ENCODE measurements at places on chromosomes 2 and 18.

DNA sequence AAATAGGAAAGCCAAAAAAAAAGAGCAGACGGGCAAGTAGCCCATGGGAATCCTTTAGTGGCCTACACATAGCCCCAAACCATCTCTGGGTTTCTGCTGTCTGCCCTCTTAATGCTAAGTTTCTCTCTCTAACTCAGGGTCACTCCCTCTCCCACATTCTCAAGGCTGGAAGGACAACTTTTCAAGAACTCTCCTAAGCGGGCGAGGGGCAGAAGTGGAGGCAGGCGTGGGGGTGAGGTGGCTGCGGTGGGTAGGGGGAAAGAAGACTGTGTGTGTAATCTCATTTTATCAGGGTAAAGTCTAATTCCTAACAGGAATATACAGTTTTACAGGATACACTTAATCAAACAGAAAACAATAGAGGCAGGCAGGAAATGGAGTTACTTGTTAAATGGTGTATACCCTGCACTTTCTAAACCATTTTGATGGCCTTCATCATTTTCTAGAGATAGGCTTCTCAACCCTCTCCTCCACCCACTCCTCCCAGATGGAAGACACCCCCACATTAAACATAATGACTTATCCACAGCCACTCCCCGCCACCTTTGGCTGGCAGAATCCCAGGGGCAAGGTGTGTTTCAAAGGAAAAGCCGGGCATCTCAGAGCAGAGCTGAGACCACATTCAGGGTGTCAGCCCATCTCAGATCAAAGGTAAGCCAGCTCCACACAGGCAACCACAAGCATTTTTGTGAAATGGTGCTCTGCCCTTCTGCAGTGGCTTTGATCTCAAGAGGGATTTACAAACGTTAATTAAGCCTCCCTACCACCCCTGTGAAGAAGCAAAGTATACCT is 6.8 kb downstream of the SMAD7 start:
- no peak for DNase-seq

GRCh38 chr18:65737471-65737955 is 13.3 kb upstream of the CDH7 start:
- no peak for DNase-seq

GRCh38 chr2:46246790-46247189 is 50.4 kb upstream of the EPAS1 start:
- no peak for DNase-seq

- DNase-seq: no peak
These were observed 65.2 kb downstream of the PLEKHM3 start for GRCh38 chr2:207960090-207960489.

- no peak for DNase-seq
These were observed 180.2 kb upstream of the KLHL29 start for GRCh38 chr2:23204685-23205242.

DNA sequence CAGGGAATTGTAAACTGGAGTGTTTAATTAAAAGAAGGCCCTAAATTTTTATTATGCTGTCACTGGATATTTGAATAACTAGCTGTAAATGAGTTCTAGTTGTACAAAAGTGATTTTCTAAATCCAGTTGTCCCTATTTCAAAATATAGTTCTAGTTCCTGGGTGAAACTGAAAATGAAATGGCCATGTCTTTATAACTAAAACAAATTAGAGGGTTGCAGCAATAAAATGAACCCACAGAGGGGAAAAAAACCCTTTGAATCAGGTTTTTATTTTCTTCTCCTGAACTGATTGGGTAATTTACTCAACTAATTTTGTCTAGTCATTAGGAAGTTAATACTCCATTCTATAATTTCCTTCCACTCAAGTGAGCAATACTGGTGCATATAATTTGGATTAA is 55.6 kb upstream of the MAP4K3 start:
- no peak for DNase-seq

DNA sequence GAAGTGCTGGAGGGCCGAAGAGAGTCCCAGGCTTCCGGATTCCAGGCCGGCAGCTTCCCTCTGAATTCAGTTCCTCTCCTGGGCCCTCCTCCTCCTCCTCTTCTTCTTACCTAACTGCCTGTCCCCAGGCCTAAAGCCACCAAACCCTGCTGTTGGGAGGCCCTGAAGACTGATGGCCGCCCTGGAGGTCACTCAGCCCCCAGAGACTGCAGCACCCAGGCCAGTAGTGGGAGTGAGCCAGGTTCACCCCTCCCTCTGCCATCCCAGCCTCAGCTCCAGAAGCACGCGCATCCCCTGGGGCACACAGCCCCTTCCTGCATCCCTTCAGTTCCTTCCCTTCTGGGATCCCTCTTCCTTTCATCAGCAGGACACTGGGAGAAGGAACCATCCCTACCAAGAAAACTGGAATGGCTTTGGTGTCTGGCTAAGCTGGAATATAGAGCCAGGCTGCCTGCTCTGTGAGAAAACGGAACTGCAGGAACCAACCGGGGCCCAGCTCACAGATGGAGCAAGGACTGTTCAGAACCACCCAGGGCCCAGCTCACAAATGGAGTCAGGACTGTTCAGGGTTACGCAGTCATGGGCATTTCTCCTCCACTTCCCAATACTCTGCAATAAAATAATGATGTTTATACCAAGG is 127.4 kb downstream of the NDUFA10 start:
- DNase-seq: no peak

- DNase-seq: no peak
These were observed 70.3 kb downstream of the ARL4C start for GRCh38 chr2:234426616-234427015.

- DNase-seq: no peak
These were observed 12.0 kb upstream of the DARS1 start for GRCh38 chr2:135997380-135997779.

DNA sequence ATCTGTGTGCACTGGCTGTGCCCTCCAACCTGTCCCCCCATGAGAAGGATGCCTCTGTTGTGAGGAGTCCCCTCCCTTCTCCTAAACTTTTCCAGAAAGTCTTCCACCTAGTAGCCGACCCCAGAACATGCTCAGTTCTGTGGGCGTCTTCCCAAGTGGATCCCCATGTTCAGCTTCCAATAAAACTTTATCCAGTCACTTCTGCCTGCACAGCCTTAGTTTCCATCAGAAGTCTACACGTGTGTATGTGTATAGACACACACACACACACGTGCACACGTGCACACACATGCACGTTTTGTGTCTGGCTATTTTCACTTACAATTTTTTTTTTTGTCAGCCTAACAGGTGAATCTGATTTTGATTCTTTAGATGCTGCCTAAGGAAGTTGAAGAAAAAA is 115.1 kb downstream of the RTP5 start:
- DNase-seq: no peak

GRCh38 chr2:28356095-28356911 is 36.4 kb upstream of the FOSL2 start:
- peak; percentile 79 for DNase-seq
